ENCODE measurements at places on chromosomes 7 and 10.

DNA sequence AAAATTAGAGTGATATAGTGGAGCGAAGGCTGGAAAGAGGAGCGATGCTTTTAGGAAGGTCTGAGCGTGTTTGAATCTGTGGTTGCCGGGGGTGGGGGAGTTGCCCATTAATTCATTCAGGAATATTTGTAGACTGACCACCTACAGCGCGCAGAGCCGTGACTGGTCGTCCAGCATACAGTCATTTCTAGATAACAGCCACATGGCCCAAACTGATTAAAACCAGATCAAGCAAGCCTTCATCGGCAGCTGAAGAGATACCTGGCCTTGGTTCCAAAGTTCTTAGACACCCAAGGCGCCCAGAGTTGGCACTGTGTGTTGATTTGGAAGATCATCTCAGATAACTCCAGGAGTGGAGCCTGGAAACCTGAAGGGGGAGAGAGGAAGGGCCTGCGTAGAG is 1.7 kb downstream of the PROSER2 start:
- no peak for DNase-seq

- no peak for DNase-seq
Observed at GRCh38 chr10:99661377-99661763, 2.1 kb downstream of the ENTPD7 start.

- no peak for DNase-seq
Observed at GRCh38 chr7:4871056-4871680, 9.3 kb upstream of the PAPOLB start.

DNA sequence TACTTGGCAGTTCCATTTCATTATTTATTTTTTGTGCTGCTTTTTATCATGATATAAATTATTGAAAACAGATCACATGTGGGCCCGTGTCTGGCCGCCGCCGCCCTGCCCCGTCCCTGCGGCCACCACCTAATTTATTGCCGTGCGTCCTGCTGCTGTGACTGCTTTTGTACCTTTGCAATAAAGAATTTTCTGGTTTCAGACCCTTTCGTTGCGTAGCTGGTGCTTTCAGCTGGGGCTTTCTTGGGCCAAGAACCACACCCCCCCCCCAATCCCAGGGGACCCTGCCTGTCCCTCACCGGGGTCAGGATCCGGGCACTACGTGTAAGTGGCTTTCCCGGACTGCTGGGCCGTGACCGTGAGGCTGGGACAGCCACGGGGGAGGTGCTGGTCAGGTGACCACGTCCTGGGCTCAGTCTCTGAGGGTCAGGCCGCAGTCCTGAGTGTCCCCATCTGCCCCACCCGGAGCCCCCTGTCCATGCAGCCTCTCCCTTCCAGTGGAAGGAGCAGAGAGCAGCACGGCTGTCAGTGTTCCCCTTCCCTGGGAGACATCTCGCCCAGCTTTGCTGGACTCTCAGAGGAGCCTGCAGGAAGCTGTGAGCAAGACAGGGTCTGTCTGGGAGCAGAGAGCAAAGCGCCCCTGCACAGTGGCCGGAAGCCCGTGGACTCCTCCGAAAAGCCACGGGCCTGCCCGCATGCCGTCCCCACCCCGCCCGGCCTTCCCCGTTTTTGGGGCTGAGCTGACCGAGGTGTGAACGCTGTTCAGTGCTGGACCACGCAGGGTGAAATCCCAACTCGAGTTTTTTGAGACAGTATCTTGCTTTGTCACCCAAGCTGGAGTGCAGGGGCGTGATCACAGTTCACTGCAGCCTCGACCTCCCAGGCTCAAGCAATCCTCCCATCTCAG is 12.6 kb downstream of the MAFK start:
- no peak for DNase-seq

DNA sequence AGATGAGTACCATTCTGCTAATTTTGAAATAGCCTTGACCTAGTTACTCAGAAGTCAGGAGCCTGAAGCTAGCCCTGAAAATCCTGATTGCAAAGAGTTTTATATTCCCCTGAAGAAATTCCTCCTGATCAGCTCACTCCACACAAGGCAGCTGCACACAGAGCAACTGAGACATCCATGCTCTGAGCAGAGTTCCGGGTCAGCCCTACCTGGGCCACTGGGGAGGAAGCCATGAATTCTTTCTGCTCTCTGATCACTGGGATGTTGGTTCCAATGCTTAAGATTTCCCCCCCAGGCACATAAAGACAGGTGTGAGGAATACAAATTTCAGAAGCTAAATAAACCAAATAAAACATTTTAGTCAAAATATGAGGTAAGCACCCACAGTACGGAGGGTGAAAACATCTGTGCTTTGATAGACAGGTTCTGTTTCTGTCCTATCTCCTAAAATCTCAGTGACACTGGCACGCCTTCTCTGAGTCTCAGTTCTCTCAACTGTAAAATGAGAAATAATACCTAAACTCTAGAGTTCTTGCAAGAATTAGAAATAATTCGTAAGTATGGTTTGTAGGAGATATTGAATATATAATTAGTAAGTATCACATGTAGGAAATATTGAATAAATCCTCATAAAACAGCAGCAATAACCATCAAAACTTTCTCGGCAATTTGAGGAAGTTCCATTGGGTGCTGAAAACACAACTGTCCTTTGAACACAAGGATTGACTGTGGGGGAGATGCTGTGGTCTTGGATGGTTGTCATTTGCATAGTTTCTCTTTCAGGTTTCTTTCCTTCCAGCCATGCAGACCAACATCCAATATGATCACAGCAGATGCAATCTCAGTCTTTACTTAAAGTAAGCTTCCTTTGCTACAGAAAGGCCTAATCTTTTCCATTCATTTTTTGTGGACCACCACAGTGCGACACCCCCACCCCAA is 133.0 kb upstream of the TNS3 start:
- no peak for DNase-seq

DNA sequence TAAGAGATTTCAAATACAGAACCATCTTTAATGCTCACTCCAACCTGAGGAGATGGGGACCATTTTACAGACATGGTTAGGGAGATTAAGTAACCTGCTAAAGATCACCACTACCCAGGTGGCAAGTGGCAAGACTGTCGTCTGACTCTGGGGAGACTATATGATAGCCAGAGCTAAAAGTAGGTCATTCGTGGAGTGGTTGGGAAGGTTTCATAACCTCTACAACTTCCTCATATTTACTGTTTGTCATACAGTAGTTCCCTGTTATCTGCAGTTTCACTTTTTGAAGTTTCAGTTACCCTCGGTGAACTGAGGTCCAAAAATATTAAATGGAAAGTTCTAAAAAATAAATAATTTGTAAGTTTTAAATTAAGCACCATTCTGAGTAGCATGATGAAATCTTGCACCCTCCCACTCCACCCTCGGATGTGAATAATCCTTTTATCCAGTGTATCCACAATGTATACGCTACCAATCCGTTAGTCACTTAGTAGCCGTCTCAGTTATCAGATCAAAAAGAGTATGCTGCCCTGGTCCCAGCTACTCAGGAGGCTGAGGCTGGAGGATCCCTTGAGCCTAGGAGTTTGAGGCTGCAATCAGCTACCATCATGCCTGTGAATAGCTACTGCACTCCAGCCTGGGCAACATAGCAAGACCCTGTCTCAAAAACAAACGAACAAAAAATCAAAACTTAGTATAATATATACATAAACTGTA is 14.9 kb upstream of the LGI1 start:
- DNase-seq, result no peak

- no peak for DNase-seq
Observed at GRCh38 chr7:2124604-2125345, 108.0 kb downstream of the MAD1L1 start.

DNA sequence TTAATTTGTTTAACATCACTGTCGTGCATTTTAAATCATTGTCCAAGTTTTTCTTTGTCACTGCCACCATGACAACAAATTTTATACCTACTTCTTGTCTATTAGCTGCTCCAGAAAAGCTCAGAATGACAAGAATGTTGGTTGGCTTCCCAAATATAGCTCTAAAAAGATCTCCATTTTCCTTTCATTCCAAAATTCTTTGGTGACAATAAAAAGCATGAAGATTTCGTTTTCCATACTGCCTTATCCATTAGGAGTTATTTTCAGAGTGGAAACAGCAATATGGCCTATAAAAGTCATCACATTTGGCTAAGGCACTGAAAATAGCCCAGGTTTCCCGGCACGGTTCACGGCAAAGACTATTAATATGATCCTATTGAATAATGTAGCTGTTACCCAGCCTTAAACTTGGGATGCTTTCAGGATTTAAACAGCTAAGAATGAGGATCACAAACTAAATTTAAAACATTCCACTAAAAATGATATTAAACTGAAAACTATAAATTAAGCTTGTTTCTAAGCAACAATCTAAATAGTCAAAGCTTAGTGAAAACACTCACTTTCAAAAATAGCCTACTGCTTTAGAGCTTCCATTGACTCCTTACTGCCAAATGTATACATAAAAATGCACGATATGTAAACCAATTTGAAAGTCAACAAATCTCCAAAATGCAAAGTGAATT is 2.7 kb downstream of the CTTNBP2 start:
- DNase-seq, result no peak

DNA sequence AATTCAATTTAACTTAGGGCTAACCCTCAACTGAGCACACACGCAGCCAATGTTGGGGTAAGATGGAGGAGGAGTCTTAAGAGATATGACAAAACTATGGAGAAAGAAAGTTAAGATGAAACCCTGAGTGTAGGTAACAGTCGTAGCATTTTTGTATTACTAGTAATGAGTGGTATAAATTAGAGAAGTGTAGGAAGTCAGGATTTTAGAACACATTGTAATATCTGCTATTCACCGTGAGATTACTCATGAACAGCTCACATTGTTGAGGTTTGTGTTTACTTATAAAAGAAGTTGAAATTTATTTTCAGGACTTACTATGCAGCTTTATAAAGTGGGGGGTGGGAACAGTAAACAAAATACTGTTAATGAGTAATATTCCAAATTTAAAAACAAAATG is 107.2 kb downstream of the ARHGAP21 start:
- no peak for DNase-seq

DNA sequence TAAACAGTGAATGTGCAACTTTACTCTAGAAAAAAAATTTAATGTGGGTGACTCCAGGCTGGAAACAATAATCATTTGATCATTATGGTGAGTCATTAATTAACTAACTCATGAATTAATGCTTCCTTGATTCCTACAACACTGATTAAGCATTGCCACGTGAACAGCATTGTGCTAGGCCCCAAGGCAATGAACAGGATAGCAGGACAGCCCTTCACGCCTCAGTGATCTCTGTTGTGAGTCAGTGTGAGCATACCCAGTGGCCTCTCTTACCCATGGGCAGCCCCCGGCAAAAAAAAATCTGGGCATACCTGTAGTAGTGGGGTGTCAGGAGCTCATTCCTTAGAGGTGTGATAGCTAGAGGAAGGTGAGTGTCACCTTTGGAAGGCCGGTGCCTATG is 76.0 kb downstream of the DENND2A start:
- no peak for DNase-seq

- DNase-seq, result no peak
Observed at GRCh38 chr10:128062881-128063563, 63.2 kb downstream of the MKI67 start.

- peak; percentile 60 for DNase-seq
Observed at GRCh38 chr10:24518981-24519597, 204.6 kb downstream of the ARHGAP21 start.

DNA sequence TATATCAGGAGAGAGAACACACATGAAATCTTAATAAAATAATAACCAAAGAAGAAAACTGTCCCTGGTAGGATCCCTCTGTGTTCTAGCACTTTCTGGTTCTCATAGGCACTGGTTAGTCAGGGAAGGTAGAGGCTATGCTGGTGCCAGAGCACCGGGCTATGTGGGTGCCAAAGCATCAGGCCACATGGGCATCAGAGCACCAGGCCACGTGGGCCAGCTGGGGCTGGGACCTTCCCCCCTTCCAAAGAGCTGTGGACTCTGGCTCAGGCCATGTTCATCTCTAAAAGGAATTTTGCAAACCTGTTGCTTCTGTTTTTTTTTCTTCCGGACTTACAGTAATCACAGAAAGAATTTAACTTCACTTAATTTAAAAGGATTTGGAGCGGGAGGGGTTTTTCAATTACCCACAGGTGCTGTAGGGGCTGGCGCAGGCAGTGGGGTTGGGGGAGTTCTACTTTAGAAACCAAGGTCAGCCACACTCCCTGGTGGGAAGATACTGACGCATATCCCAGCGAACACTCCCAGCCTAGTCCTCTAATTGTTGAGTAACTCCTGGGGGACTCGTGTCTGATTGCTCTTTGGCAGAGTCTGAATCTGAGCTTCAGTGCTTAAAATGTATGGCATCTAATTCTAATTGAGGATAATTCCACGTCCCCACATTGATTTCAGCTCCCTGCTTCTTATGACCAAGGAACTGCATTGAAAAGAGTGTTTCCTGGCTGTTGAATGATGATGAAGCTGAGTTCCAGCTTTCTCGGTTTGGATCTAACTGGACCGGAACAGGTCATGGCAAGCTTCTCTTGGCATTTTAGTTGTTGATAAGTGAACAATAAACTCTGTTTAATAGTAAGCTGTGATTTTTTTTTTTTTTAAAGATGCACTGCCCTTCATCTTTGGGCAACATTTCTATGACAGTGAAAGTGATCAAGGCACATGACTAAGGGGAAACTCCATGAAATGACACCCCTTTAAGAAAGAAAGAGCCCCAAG is 110.7 kb upstream of the FZD8 start:
- DNase-seq, result no peak

GRCh38 chr10:73344269-73344668 is 14.4 kb downstream of the CFAP70 start:
- no peak for DNase-seq
